ENCODE measurements at places on chromosomes 2 and 18.

DNA sequence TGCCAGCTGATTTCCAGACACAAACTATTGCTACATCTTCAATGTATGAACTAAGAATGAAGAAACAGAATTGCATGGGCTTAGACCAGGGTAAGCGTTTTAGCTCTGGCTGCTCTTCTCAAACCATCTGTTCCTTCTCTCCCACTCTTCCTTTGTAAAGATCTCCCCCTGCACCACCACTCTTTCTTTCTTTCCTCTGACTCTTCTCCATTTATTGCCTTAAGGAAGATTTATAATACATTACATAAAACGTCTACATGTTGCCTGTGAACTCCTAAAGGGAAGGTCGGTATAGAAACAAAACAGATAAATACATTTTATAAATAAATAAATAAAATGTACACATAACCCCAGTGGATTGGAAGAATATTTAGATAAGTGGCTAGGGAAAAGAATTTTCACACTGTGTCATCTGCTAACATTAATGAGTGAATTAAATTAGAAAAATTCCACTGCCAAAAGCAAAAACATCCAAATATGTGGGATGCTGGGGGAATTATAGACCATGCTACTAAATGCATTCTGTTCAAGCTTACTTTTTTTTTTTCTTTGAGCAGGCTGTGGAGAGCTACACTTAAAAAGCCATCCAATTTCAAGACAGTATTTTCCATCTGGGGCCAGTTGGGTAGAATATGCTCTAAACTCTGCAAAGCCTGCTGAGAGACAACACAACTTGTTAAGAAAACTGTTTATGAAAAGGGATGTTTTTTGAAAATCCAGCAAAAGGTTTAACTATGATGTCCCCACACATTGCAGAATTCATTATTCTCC, 41.5 kb downstream of the NCKAP5 start:
- no peak for DNase-seq

DNA sequence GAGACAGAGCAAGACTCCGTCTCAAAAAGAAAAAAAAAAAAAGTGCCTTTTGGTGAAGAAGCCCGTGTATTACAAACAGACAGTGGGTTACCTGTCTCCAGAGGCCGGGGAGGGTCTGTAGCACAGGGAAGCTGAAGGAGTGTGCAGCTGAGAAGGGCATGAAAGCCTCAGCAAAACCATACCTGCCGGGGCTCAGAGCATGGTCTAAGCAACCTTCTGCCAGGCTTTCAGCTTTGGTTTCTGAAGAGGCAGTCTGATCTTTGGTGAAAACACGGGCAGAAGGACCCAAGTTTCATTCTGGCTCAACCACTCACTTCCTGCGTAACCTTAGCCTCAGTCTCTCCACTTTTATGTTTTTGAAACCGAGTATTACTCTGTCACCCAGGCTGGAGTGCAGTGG, 21.5 kb downstream of the SH2D6 start:
- DNase-seq: peak; percentile 79

- peak; percentile 41 for DNase-seq
Observed at GRCh38 chr2:109341355-109342255, 212.6 kb downstream of the SH3RF3 start.

GRCh38 chr2:118269408-118270051, 181.3 kb downstream of the INSIG2 start:
- no peak for DNase-seq

GRCh38 chr2:182652326-182652725, 63.7 kb upstream of the DNAJC10 start:
- peak; percentile 54 for DNase-seq

GRCh38 chr18:64270121-64270520, 121.2 kb upstream of the LINC00305 start:
- no peak for DNase-seq

DNA sequence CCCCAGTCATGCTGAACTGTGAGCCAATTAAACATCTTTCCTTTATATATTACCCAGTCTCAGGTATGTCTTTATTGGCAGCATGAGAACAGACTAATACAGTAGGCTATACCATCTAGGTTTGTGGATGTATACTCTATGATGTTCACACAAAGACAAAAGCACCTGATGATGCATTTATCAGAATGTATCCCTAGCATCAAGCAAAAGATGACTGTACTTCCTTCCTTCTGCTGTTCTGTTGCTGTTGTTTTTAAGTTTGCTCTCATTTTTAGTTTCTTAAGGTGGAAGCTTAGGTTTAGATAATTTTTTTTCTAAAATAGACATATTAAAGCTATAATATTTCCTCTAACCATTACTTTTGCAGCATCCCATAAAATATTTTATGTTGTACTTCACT, 12.4 kb downstream of the ZSCAN30 start:
- DNase-seq: no peak

DNA sequence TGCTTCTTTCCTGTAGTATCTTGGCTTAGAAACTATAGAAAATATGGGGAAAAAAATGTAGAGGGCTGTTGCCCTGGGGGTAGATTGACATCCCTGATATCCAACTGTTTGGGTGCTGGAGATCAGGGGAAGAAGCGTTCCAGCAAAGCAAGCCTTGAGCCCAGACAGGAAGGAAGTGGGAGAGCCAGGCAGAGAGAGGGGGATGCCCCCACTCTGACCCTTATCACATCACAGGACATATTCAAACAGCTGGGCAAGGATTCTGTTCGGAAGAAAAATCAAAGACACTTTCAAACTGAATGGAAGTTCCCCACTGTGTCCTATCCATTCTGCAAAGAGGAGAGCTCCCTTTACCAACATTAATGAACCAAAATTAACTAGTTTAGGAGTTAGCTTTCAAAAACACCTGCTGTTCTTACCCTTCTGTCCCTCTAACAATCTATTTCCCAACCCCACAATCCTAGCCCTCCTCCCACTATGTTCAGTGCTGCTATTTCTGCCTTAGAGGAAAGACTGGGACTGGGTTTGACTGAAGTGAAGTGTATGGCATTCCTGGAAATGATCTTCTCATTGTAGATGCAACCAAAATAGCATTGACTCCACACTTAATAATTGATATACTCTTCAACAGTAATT, 16.9 kb upstream of the KCNG3 start:
- no peak for DNase-seq

DNA sequence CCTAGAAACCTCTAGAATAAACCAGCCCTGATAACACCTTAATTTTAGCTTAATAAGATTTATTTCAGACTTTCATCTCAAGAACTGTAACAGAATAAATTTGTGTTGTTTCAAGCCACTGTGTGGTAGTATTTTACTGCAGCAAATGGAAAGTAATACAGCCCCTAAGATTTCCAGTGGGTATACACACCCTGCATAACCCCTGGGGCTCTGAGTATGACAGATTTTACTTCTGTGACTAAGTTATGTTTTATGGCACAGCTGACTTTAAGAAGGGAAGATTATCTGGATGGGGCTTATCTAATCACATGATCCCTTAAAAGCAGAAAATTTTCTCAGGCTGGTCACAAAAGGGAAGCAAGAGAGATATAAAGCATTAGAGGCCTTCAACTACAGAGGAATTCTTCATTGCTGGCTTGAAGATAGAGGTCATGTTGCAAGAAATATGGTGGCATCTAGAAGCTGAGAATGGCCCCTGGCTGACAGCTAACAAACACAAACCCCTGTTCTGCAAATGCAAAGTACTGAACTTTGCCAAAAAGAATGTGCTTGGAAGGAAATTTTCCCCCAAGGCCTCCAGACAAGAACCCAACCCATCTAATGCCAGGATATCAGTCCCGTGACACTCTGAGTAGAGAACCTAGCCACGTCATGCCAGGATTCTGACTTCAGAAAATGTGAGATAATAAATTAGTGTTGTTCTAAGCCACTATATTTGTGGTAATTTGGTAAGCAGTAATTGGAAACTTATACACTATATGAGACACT, 67.8 kb upstream of the SLC9A2 start:
- no peak for DNase-seq

DNA sequence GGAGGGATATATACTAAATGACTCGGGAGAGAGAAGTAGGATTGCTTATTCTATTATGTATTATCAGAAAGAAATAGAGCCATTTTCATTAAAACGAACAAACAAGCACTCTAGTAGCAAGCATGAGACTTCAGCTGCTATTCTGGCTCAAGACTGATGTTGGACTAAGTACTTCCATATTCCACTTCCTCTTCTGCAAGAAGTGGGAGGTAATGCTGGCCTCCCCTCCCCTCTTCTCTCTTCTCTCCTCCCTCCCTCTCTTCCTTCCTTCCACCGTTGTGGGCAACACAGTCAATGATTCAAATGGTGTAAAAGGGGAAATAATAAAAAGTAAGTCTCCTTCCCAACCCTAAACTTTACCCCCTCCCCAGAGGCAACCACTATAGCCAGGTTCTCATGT, 62.6 kb downstream of the EMX1 start:
- no peak for DNase-seq

DNA sequence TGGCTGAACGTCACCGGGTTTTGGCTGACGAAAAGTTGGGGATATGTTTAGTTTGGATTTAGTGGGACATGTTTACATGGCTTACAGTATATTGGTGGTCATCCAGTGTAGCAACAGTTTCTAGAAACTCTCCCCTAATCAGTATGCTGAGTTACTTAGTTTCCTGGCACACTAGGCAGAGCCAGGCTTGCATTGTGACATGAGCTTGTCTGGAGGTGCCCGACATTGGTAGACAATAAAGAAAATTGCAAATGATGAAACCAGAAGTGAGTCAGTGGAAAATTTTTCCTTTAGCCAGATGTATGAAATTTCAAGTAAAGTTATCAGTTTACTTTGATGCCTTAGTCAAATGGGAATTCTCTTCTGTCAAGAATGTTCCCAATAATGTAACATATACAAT, 276.1 kb downstream of the RDH14 start:
- no peak for DNase-seq

DNA sequence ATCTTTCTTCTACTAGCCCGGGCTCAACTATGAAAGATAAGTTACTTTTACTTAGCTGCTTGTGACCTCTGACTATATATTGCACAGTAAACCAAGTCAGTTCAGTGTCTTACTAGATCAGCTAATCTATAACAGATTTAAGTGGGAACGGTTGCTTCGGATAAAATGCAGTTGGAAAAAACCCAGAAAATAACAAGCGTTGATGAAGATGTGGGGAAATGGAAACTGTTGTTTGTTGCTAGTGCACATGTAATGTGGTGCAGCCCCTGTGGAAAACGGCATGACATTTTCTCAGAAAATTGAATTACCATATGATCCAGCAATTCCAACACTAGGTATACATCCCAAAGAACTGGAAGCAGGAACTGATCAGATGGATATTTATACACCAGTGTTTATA, 248.5 kb downstream of the PRKCE start:
- DNase-seq: no peak

- no peak for DNase-seq
Observed at GRCh38 chr18:377088-377487, 109.2 kb upstream of the THOC1 start.

- DNase-seq: no peak
Observed at GRCh38 chr18:33900638-33901037, 322.6 kb downstream of the ASXL3 start.

- no peak for DNase-seq
Observed at GRCh38 chr2:108145557-108146326, 94.0 kb upstream of the SULT1C3 start.

DNA sequence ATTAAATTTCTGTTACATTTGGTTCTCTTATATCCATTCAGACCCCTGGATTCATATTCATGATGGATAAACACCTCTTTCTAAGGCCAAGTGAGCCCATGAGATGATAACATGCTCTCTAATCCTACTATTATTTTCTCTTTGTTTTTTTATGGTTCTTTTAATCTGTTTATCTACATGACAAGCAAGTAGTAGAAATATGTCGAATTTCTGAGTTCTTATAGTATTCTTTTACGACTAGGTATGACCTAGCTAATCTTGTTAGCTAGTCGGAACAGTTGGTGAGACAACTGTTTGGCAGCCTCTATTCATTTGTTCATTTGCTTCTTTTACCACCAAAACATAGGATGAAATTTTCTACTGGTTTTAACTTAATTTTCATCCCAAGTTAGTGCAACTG, 98.1 kb upstream of the SCG2 start:
- DNase-seq: no peak

DNA sequence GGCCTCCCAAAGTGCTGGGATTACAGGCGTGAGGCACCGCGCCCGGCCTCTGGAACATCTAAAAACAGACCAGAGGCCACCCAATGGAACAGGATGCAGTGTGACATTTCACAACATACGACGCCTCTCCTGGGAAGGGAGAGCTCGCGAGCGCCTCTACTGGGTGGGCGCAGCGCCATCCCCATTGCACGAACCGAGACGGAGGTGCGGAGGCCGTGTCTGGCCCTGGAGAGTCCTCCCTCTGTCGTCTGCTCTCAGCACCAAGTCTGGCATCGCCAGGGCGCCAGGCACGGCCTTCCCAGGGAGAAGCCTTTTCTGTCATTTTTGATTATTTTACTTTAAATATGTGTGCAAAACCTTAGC, 9.4 kb upstream of the GBX2 start:
- peak; percentile 57 for DNase-seq

- DNase-seq: no peak
Observed at GRCh38 chr18:28390022-28390421, 213.1 kb upstream of the CDH2 start.

GRCh38 chr2:40477361-40477760, 25.5 kb upstream of the SLC8A1 start:
- no peak for DNase-seq

DNA sequence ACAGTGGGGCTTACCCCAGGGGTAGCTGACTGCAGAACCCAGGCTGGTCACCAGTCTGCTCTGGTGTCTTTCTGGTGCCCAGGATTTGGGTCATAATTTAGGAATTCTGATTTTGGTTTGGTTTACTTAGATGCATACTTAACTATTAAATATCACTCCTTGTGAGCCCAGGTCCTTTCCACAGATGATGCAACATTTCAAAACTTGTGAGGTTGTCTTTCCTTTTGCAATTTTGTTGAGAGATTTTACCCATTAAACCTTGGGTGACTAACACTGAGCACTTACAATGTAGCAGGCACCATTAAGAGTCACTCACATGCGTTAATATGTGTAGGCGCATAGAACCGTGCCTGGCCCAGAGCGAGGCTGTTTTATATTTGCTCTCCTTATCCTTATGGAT, 61.8 kb upstream of the RPL31 start:
- DNase-seq: no peak

DNA sequence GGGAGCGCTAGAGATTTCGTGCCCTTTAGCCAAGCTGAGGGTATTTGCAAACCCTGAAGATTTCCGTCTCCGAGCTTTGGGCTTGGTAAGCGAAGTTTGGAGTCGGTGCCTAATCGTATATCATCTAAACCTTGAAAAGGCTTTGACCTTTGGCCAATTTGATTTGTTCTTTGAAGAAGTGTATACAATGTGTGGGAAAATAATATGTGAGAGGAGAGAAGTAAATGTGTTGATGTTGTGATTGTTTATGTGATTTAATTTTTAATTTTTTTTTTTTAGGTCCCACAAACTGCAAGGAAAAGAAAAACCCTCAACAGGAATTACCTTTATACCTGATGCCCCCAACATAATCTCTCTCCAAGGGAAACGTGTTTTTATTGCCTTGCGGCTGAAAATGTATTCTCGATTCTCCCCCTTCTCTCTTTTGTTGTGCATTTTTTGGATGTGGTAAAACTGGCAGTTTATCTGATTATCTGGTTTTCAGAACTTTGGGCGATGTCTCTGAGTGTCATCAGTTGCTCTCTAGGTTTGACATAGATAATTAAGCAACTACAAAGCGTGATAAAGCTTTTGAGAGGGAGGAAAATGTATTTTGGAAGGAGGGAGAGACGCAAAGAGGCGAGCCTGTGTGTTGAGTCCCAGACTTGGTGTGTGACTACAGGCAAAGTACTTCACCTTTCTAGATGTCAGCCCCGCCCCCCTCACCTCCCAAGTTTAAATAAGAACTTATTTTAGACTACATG, 912 bp upstream of the FBXO11 start:
- peak; percentile 43 for DNase-seq

- DNase-seq: no peak
Observed at GRCh38 chr2:1730015-1730927, 14.0 kb downstream of the PXDN start.

All from activated CD4-positive, alpha-beta T cell treated with anti-CD3 and anti-CD28 coated beads, Interleukin-2, amount 50 U/mL, for 16 hours (primary cell).